Activated gamma-delta T cell treated with anti-CD3 and anti-CD28 coated beads, Interleukin-2, amount 50 U/mL, for 16 hours (primary cell): ENCODE measurements at places on chromosomes 1 and 21.

DNA sequence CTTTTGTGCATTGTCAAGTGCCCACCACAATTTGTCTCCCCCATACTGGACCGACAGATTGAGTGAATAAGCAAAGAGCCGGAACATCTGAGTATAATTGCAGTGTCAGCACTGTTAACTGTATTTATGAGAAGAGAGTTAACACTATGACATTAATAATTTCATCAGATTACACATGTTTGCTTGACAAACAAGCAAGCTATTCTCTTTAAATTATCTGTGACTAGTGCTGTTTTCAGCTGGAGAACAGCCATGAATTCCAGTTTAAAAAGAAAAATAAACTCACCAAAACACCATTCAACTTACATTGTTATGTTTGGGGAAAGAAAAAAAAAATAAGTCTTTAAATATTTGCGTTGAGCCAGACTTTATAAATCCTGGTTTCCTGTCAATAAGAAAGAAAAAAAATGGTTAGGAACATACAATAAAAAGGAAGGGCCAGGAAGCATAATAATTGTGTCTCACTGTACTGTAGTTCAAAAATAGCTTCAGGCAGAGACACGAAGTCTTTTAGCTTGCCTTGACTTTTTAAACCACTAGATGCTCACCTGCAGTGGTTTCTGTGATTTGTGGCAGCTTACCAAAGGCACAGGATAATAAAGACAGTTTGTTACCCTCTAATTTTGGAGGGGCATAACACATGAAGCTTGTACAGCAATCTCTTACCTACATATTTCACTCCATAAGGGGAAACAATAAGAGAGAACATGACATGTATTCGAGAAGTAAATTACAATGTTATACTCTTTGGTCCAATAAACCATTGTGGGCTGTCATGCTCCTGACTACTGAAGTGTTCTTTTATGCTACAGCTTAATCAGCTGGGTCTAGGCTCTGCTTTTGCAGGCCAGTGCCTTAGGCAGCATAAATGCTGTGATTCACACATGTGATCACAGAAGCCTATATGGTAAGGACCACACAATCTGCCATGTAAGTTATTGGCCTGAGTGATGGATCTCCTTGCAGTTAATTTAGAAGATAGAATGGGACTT is 302.0 kb upstream of the ADGRL2 start:
- no peak for DNase-seq

DNA sequence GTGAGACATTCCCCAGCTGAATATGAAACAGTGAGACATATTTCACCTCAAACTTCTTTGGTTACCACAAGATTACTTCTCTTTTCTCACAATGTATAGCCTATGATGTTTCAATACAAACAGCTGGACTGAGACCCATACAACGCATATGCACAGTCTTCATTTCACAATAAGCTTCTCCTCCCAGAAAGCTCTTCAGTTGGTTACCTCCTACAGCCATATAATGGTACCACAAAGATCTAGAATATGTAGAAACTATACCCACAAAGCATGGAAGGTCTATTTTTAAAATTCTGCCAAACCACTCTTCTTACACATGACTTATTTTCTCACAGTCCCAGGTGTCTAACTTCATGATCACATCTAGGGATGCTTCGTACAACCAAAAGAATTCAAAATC is 70.8 kb downstream of the JAK1 start:
- no peak for DNase-seq

- no peak for DNase-seq
Observed at GRCh38 chr1:167899253-167899681, 14.7 kb downstream of the ADCY10 start.

DNA sequence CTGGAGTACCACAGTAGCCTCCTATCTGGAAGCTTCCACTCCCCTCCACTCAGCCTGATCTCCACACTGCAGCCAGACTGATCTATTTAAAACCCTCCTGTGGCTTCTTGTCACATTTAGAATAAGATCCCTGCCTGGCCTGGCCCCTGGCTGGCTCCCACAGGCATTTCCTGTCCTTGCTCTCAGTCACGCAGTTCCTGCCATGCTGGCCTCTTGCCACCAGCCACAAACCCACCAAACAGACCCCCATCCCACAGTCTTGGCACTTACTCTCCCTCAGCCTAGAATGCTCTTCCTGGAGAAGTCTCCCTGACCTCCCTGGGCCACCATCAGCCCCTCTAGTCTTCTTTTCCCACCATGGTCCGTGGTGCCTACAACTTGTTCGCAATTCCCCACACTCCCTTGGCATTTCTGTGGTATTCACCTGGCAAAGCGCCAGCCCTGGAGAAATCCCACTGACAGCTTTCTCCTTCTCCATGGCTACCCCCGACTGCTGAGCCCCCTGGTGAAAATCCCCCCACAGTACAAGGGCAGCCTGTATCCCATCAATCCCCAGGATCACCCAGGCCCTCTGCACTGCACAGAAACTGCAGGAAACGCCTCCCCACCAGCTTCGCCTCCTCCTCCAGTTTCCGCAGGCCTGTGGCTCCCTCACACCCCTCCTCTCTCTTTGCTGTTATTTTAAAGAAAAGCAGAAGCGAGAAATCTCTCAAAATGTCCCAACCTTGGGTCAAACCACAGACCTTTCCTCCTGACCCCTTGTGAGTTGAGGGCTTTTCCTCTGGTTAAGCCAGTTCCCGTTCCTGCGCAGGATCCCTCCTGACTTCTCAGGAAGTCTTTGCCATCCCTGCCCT is 94.5 kb downstream of the SYT2 start:
- no peak for DNase-seq

DNA sequence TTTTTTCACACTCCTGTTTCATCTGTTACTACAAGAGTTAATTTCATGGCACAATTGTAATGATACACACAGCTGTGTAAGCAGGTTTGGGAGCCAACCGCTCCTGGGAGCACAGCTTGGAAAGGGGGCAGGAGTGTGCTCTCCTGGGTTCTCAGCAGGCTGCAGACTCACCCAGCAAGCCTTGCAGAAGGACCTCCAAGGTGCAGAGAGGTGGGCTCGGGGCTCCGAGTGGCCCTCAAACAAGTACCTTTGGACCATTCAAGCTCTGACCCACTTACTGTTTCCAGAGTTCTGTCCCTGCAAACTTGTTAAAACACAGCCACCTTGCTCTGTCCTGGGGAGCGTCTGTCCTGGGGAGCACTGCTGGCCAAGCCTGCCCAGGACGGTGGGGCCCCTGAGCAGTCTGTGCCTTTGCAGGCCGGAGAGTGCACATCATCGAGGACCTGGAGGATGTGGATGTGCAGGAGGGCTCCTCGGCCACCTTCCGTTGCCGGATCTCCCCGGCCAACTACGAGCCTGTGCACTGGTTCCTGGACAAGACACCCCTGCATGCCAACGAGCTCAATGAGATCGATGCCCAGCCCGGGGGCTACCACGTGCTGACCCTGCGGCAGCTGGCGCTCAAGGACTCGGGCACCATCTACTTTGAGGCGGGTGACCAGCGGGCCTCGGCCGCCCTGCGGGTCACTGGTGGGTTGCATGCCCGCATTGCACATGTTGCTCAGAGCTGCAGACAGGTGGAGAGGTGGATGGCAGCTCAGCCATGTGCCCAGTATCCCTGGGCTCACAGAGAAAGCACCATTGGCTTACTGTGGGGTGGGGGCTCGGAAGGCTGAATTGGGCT is 78.0 kb downstream of the OBSCN start:
- no peak for DNase-seq

- DNase-seq, result no peak
Observed at GRCh38 chr1:36458910-36459309, 5.3 kb downstream of the MRPS15 start.

GRCh38 chr21:45572231-45572630 is 30.0 kb upstream of the SLC19A1 start:
- DNase-seq, result no peak

GRCh38 chr1:42379794-42380585 is 602 bp upstream of the RIMKLA start:
- DNase-seq, result no peak

DNA sequence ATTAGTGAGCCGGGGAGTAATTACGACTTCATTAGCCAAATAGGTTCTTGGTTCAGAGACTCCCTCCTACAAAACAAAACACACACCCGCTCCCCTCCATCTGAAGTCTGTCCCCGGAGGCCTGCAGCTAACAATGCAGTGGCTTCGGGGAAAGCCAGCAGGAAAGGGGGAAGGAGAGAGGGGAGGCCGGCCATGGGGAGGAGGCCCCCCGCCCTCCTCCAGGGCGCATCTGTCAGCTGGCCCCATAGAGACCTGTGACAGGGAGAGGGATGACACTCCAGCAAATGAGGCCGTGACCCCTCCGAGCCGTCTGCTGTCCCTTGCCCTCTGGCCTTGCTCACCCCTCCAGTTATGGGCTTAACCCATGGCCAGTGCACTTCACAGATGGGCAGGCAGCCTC is 12.1 kb upstream of the CNTN2 start:
- no peak for DNase-seq

GRCh38 chr21:31351438-31351837 is 7.4 kb upstream of the TIAM1 start:
- no peak for DNase-seq

DNA sequence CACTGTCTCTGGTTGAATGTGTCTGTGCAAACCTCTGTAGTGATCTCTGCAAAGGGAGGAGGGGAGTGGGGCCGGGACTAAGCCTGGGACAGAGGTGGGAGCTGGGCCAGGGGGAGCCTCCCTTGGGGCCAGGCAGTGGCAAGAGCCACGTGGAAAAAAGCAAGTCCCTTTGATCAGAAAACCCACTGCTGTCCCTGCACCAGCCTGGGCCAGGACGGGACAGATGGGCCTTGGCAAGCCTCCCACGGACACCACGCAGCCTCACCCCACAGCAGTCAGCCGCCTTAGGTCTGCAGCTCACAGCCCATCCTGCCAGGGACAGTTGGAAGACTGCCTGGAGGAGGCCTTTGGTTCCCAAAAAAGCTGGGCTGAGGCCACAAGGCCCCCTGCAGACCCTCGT is 11.7 kb upstream of the TRAPPC10 start:
- DNase-seq, result no peak

- no peak for DNase-seq
Observed at GRCh38 chr1:228891272-228892034, 156.2 kb downstream of the RHOU start.

DNA sequence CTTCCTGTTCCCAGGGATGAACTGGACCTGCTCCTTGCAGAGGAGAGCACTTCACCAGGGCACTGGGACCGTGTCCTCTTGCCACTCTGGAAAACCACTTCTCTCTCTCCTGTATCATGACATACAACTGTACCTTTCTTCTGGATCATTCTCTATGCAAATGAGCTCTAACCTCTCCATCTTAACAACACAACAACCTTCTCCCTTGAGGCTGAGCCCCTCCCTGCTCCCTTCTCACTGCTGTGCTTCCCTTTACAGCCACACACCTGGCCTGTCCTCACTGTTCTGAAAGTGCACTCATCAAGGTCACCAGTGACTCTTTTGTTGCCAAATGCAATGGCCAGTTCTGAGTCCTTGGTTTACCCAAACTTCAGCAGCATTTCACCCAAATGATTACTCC is 54.5 kb upstream of the MRPS6 start:
- DNase-seq, result no peak
